Activated CD4-positive, alpha-beta T cell treated with anti-CD3 and anti-CD28 coated beads for 36 hours (primary cell): ENCODE measurements at places on chromosomes 7 and 10.

DNA sequence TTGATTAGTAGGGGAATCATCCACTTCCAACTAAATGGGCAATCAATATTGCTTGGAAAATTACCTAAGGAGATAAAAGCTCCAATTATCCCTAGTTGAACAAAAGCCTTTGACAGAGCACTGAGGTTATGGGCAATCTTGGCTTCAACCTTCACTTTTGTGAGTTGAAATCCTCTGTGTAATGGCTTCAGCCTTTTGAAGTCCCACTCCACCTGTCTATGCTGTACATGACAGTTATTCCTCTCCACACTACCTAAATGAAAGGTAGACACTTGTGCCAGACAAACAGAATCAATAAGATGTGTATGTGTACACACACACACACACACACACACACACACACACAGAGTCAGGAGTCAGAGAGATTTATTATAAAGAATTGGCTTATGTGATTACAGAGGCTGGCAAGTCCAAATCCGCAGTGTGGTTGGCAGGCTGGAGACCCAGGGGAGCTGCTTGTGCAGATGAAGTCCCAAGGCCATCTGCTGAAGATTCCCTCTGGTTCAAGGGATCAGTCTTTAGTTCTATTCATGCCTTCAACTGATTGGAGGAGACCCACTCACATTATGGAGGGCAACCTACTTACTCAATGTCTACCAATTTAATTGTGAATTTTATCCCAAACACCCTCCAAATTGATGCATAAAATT, 164.8 kb upstream of the CDC14C start:
- H3K4me1 ChIP-seq, result no peaks in the 10 kb centered on the region
- no peak overlapping the region for H3K4me3 ChIP-seq
- no peaks in the 10 kb centered on the region for H3K27me3 ChIP-seq
- DNase-seq, result no peak
- no peak overlapping the region for H3K27ac ChIP-seq

GRCh38 chr10:23793577-23793976, 354.7 kb downstream of the OTUD1 start:
- no peaks in the 10 kb centered on the region for H3K36me3 ChIP-seq
- no peak overlapping the region for H3K27ac ChIP-seq
- H3K4me3 ChIP-seq, result no peak overlapping the region
- H3K27me3 ChIP-seq, result no peaks in the 10 kb centered on the region
- H3K4me1 ChIP-seq, result no peaks in the 10 kb centered on the region
- no peak for DNase-seq

- no peak overlapping the region for H3K4me3 ChIP-seq
- peaks cover 2% of the 10 kb centered on the region for H3K27me3 ChIP-seq
These were observed 157.0 kb downstream of the EMX2 start for GRCh38 chr10:117699436-117700075.

- no peaks in the 10 kb centered on the region for H3K36me3 ChIP-seq
- no peak overlapping the region for H3K4me3 ChIP-seq
- no peak for DNase-seq
These were observed 130.4 kb upstream of the HPS1 start for GRCh38 chr10:98577168-98577567.

DNA sequence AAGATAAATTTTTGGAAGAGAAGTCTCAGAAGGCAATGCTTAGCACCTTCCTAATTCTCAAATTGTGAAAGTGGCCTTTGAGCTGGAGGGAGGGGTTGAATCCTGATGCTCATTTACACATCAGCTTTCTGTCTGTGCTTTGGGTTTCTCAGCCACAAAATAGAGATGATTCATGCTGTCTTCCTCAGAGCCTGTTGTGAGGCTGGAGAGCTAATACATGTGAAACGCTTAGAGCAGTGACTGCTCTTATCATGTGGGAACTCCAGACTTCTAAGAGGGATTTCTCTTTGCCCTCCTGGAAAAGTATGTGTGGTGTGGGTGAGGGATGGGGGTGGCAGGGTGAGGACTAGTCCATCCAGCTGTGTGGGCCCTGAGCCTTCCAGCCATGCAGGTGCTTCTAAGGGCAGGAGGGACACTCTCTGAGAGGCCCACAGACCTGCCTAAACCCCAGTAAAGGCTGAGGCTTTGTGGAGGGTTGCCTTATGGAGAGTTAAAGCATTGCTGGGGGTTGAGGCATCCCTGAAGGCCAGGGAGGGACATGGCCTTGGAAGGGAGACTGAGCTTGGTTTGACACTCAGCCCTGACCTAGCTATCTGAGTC, 4.8 kb upstream of the EVX1 start:
- no peak for DNase-seq
- H3K36me3 ChIP-seq, result no peaks in the 10 kb centered on the region
- H3K27me3 ChIP-seq, result peaks cover 69% of the 10 kb centered on the region
- peaks cover 17% of the 10 kb centered on the region for H3K4me1 ChIP-seq
- no peak overlapping the region for H3K27ac ChIP-seq

DNA sequence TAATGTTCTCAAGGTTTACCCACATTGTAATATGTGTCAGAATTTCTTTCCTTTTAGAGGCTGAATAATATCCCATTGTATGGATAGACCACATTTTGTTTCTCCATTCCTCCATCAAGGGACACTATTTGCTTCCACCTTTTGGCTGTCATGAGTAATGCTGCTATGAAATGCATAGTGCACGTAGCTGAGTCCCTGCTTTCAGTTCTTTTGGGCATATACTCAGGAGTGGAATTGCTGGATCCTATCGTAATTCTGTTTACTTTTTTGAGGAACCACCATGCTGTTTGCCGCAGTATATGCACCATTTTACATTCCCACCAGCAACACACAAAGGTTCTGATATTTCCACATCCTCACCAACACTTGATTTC, 60.0 kb downstream of the PRF1 start:
- no peak for DNase-seq
- no peaks in the 10 kb centered on the region for H3K27me3 ChIP-seq
- H3K27ac ChIP-seq, result no peak overlapping the region
- no peaks in the 10 kb centered on the region for H3K36me3 ChIP-seq
- no peak overlapping the region for H3K4me3 ChIP-seq

GRCh38 chr10:104766341-104766740, 125.3 kb downstream of the SORCS3 start:
- H3K4me1 ChIP-seq, result no peaks in the 10 kb centered on the region
- DNase-seq, result peak; percentile 4
- no peaks in the 10 kb centered on the region for H3K36me3 ChIP-seq

DNA sequence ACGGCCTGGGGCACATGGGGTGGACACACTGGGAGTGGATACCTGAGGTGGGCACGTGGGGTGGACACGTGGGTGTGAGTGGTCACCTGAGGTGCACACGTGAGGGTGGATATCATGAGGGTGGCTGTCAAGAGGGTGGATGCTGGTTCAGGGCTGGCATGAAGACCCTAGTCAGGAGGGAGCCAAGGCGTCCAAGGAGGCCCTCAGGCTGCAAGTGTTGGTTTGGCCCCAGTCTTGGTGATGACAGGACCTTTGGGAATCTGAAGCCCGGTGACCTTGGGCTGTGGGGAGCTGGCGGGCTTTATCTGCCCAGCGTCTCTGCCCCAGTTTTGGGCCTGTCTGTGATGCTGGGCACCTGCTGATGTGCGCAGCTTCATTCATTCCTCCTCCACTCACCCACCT, 24.9 kb upstream of the PFKFB3 start:
- H3K27ac ChIP-seq, result peak overlapping the region; percentile 23
- H3K36me3 ChIP-seq, result peaks cover 28% of the 10 kb centered on the region
- no peak for DNase-seq
- peaks cover 56% of the 10 kb centered on the region for H3K4me1 ChIP-seq
- no peaks in the 10 kb centered on the region for H3K27me3 ChIP-seq
- H3K4me3 ChIP-seq, result no peak overlapping the region

- no peak for DNase-seq
- peaks cover 70% of the 10 kb centered on the region for H3K36me3 ChIP-seq
- H3K27me3 ChIP-seq, result no peaks in the 10 kb centered on the region
These were observed 33.2 kb downstream of the TACR2 start for GRCh38 chr10:69383558-69383957.

DNA sequence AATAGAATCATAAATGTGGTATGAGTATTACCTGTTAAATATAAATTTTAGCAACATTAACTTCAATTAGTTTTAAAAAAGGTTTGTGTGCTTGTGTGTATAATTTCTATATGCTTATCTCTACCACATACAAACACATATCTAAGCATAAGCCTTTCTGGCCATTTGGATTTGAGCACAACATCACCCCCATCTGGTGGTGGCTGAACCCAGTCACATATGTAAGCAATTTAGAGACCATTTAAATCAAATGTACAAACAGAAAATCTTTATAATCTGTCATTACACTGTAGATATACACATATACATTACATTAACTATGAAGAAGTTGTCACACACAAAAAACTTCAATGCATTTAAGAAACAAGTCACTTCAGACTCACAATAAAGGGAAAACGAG, 31.7 kb downstream of the GPR22 start:
- DNase-seq, result peak; percentile 49
- H3K27ac ChIP-seq, result no peak overlapping the region
- no peak overlapping the region for H3K4me3 ChIP-seq
- H3K36me3 ChIP-seq, result peaks cover 11% of the 10 kb centered on the region

DNA sequence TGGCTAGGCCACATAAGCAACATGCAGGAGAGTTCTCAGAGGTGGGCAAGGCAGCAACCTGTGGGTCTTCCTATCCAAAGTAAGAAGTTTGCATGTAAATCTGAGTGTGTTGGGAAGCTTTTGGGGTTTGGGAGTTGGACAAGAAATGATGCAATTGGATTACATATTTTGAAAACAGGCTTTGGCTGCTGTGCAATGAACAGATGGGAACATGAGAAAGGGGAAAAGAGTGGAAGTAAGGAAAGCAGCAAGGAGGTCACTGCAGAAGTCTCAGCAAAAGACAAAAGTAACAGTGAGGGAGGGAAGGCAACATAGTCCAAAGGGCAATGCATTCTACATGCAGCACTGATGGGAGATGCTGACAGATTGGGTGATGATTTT, 61.1 kb upstream of the C10orf90 start:
- no peaks in the 10 kb centered on the region for H3K4me1 ChIP-seq
- H3K27me3 ChIP-seq, result no peaks in the 10 kb centered on the region
- no peak for DNase-seq
- H3K4me3 ChIP-seq, result no peak overlapping the region

DNA sequence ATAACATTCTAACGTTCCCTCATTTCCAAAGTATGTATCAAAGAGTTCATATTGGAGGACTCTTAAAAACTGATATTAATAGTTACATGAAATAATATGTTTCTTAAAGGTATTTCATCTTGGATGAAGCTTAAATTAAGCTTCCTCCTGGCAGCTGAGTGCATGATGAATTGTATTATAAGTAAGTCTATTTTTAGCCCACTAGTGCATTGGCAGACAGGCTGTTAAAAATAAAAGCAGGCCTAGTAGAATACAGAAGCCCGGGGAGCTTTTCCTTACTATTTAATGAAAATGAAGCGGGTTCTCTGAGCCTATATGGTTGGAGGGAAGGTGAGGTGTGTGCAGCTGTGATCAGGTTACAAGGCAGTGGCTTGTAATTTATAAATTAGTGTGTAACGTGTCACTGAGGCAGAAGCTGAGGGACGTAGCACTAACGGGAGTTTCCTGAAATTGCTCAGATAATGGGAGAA, 130.7 kb upstream of the KMT2E start:
- H3K36me3 ChIP-seq, result no peaks in the 10 kb centered on the region
- no peaks in the 10 kb centered on the region for H3K27me3 ChIP-seq
- peaks cover 16% of the 10 kb centered on the region for H3K4me1 ChIP-seq
- H3K27ac ChIP-seq, result no peak overlapping the region
- H3K4me3 ChIP-seq, result no peak overlapping the region

DNA sequence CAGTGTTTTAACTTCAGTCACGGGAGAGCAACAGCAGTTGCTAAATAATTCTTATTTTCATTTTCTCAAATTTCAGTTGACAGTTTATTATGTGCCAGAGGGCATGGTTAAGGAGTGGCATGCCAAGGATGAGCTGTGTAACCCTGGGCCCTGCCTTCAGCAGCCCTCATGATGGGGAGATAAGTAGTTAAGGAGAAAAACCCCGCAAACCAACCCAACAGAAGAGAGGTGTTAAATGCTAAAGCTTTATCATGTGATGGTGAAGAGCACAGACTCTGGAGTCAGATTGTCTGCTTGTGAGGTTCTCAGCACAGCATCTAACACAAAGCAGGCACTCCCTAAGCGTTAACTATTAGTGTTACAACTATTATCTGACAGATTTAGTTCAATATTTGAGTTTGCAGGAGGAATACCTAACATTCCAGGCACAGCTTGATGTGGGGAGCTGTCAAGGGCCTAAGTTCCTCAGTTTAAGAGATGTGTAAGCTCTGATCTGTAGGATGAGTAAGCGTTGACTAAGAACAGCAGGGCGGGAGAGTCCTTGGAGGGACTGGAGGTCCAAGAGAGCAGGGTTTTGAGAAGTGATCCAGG, 29.6 kb downstream of the STAM start:
- DNase-seq, result no peak
- no peaks in the 10 kb centered on the region for H3K27me3 ChIP-seq
- no peak overlapping the region for H3K27ac ChIP-seq
- H3K4me1 ChIP-seq, result peaks cover 57% of the 10 kb centered on the region
- peaks cover 8% of the 10 kb centered on the region for H3K36me3 ChIP-seq

DNA sequence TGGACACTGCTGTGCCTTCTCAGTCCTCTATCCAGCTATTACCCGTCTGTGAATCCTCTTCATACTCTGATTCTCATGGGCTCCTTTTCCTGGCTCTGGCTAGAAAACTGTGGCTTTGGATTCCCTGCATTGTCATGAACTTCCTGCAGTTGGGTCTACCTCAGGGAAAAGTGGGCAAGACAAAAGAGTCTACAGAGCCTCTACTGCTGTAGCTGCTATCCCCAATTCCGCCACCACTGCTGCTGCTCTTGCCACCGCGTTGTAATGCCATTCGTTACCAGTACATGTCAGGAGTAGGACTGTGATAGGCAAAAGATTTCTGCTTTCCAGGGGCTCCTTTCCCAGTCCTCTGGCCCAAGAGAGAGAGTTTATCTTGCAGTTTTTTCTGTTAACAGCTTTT, 23.9 kb upstream of the PPP1R17 start:
- no peak for DNase-seq
- H3K27ac ChIP-seq, result no peak overlapping the region
- H3K36me3 ChIP-seq, result no peaks in the 10 kb centered on the region
- H3K4me3 ChIP-seq, result no peak overlapping the region

DNA sequence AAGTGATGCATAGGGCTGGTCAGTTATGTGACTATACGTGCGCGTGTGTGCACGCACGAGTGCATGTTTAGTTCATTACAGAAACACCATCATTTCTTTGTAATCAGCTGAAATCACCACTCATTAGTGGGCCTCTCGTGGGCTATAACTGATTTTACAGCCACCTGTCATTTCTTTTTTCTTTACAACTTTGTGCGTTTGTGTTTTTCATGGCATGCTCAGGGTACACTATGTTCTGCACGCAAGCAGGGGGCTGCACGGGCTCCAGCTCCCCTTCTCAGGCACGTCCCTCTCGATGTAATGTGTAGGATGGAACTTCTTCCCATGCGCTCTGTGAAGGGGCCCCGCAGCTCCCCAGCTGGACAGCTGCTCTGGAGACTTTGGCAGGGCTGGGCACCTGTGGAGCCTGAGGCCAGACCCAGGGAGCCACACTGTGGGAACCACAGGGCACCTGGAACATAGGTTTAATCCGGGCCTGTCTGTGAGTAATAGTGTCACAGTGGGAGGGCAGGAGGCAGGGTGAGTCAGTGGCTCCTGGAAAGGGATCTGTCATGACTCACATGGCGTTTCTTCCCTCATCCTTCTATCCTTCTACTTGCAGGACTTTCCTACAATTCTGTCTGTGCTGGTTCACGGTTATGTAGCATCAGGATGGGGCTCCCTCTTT, 4.9 kb downstream of the GCK start:
- H3K36me3 ChIP-seq, result no peaks in the 10 kb centered on the region
- H3K4me3 ChIP-seq, result no peak overlapping the region
- H3K27ac ChIP-seq, result no peak overlapping the region
- H3K27me3 ChIP-seq, result peaks cover 3% of the 10 kb centered on the region
- DNase-seq, result no peak
